ENCODE measurements at places on chromosomes 12 and 14.
A peak's percentile ranks its signal among the peaks of the same experiment; 100 is the strongest.

- DNase-seq = no peak
These were observed 48.8 kb upstream of the LTBP2 start for GRCh38 chr14:74660863-74661262.

- no peak for DNase-seq
These were observed 57.9 kb upstream of the STK38L start for GRCh38 chr12:27186022-27186839.

DNA sequence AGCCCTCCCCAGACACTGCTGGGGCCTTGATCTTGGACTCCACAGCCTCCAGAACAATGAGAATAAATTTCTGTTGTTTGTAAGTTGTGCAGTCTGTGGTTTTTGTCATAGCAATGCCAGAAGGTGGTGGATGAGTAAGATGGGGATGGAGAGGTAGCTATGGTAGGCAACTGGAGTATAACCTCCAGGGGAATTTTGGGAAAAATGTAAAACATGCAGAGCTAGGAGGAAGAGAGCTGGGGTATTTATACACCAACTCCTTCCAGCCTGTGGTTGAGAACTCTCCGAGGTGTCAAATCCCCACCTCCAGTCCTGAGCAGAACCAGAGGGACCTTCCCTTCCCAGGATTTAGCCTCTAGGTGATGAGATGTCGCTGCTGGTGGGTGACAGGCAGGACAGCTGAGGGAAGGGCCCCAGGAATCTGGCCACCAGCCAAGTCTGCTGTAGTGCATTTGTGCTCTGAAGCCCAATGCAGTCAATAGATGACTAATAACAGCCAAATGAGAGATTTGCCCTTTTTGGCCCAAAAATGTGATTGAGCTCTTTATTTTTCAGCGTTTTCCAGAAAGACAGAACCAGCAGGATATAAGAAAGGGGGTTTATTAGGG lies 19.1 kb upstream of the CEP170B start:
- no peak for DNase-seq

DNA sequence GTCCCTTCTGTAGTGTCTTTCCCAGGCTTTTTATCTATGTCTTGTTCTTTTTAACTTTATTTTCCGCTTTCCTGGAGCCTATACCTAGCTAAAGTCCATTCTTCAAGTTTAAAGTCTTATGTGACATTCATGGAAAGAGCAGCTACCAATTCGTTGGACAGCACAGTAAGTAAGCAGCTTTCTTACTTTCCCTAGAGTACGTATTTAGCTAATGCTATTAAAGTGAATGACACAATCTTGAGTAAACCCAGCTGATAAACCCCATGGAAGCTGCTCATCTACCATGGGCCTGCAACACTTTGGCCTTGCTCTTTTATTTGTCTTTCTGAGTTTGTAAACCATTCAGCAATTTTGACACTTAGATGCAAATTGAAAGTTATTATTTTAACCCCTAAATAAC lies 30.0 kb downstream of the ALX1 start:
- no peak for DNase-seq

DNA sequence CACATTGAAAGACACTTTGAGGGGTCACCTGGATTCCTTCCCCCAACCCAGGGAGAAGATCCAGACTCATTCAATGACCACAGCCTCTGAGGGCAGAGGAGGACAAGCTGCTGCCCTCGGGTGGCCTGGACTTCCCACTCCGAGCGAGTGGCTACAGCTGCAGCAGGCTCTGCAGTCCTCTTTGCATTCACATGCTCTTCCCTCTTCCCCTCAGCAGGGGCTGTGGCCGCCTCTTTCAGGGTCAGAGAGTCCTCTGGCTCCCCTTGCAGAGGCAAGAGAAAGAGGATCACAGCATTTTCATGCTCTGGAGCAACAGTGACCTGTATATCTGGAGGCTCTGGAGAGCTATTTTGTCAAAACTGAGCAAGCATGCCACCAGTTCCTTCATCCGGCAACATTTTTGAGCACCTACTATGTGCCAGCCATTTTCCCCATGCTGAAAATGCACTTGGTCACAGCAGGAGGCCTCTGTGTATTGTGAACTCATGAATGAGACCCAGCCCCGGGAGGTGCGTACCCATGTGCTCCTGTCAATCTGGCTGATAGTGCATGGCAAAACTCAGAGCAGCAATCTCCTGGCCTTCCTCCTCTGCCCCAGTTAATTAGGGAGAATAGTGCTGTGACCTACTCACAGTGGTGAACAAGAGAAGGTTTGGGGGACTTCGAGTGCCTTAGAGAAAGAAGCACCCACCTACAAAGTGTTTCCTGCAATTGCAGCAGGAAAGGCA lies 42.9 kb upstream of the KCNA5 start:
- DNase-seq = no peak

DNA sequence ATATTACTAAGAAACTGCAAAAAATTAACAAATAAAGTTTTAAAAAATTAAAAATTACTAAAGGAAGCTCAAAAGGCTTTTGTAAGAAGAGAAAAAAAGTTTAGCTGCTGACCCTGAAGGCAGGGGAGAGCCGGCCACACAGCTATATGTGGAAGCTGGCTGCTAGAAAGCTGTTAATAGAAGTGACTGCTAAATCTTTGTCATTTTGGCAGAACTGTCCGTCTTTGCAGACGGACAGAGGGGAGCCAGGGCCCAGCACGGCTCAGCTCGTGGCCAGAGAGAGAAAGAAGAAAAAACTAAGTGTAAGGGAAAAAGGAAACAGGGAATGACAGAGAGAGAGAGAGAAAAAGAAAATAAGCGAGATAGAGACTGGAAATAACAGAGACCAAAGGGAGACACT lies 27.9 kb downstream of the PRMT8 start:
- DNase-seq = no peak

GRCh38 chr12:120668091-120668867 lies 18.7 kb upstream of the MLEC start:
- no peak for DNase-seq

GRCh38 chr12:4216187-4216927 lies 57.2 kb upstream of the CCND2 start:
- DNase-seq = no peak

- DNase-seq = no peak
These were observed 31.0 kb downstream of the SAMD4A start for GRCh38 chr14:54597795-54598443.

DNA sequence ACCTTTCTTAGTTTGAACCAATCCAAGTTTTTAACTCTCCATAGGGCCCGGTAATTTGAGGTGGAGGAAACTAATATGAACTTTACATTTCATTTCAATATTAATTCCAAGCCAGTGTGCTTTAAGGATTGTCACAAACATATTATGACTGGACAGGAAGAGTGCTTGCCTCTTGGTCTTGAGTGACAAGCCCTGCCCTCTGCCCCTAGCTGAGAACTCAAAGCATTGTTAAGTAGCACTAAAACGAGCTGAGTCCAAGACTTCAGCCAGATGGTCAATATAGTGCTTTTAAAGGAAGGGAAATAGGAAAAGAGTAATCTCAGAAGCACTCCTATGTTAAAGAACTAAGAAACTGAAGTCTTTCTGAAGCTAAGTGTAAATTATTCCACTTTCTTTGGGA lies 17.1 kb downstream of the TRMT5 start:
- no peak for DNase-seq

- DNase-seq = peak; percentile 89
These were observed 52.4 kb upstream of the CAPRIN2 start for GRCh38 chr12:30806989-30807694.

DNA sequence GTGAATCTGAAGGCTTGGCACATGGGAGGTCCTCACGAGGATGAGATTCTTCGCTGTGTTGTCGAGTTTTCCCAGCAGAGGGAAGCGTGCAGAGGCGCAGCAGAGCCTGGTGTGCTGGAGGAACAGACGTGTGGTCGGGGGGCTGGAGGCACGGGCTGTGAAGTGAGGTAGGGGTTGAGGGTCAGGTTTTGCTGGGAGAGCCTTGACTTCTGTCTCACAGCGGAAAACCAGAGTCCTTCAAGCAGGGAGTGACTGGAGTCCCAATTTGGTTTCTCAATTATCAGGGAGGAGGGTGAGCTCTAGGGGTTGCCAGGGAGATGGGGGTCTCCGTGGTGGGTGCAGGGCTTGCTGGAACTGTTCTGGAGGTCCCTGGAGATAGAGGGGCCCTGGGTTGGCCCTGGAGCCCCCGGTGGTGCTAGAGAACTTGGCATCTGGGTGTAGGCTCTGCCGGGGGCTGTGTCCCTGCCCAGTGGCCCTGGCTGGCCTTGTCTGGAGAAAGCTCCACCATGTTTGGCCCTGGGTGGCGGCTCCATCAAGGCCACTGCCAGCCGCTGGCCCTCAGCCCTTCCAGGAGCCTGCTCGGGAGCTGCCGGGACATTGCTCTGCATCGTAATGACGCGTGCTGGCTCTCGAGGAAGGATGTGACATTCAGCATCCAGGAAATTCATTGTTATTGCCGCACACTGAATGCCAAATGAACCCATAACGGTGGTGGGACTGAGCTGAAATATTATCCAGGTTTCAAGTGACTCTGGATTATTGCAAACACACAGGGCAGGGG lies 215.7 kb downstream of the KIF26A start:
- no peak for DNase-seq

GRCh38 chr12:30796313-30796780 lies 41.6 kb upstream of the CAPRIN2 start:
- DNase-seq = no peak

- DNase-seq = no peak
These were observed 28.0 kb upstream of the TXNRD1 start for GRCh38 chr12:104187446-104188155.

DNA sequence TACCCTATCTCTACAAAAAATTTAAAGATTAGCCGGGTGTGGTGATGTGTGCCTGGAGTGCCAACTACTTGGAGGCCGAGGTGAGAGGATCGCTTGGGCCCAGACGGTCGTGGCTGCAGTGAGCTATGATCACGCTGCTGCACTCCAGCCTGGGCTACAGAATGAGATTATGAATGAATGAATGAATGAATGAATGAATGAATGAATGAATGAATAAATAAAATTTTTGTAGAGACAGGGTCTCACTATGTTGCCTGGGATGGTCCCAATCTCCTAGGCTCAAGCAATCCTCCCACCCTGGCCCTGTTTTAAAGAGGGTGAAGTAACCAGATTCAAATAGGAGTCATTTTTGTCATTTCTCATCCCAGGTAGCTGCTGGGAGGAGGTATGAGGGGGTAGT lies 176.2 kb upstream of the HIF1A start:
- no peak for DNase-seq

- no peak for DNase-seq
These were observed 123.5 kb upstream of the RFLNA start for GRCh38 chr12:124171231-124171979.

DNA sequence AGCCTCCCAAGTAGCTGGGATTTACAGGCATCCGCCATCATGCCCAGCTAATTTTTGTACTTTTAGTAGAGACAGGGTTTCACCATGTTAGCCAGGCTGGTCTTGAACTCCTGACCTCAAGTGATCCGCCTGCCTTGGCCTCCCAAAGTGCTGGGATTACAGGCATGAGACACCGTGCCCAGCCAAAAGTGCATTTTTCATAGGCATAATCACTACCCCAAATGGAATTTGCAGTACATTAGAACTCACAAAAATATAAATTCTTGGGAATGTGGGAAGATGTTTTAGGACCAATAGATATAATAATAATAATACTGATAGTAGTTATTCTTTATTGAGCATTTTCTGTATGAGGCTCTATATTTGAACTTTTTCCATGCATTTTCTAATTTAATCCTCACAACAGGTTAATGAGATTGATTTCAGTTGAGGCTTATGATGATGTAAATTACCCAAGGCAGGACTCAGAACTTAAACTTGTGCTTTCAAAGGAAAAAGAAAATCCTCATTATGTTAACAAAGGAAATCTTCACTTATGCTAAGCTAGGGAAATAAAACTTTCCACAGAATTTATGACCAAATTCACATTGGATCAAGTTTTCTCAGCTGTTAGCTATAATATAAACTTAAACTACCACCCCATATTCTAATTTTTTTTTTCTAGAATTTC lies 121.6 kb downstream of the SRGAP1 start:
- no peak for DNase-seq

DNA sequence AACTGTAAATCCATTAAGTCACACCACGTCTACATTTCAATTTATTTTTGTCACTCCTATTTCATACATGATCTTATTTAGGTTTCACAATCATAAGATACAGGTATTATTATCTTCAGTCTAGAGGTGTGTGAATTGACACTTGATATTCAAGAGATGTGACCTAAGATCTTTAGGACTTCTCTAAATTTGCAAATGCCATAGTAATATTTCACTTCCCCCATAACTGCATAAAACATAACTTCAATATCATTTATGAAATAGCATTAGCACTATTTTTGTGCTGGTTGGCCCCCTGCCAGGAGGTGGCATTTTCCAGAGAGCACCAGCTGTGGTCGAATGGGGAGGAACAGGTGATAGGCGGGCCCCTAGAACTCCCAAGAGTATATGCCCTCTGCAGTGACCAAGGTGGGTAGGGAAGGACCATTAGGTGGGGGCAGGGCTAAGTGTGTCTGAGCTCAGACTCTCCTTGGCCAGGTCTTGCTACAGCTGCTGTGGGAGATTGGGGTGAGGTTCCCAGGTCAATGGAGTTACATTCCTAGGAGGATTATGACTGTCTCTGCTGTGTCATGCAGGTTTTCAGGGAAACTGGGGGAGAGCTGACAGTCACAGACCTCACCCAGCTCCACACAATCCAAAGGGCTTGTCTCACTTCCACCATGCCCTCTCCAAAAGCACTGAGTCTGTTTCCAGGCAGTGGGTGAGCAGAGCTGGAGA lies 49.2 kb upstream of the ERGIC2 start:
- DNase-seq = no peak

DNA sequence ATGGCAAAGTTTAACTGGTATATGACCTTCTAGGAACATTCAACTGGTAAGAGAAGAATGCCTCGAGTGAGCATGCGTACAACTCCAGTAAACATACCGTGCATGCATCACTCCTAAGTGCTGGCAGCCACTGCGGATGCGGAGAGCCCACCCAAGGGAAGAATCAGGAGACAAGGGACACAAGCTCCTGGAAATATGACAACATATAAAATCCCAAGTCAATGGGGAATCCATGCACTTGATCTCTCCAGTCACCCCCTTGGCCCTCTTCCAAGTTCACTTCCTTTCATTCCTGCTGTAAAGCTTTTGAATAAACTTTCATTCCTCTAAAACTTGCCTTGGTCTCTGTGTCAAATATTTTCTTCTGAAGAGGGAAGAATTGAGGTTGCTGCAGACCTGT lies 168.7 kb upstream of the TMCC3 start:
- no peak for DNase-seq
